Adipose tissue (tissue), 3 donors: ENCODE measurements at places on chromosomes 7 and 10. TPM values are rescaled to one million over a fixed set of nuclear protein-coding genes. Genes with fewer than 3 reads are reported as not detected.

The LIPF gene
- 298 TPM for polyA plus RNA-seq

The FUOM gene
- polyA plus RNA-seq: 45.1 TPM

The SPDYE2B gene
- not detected for polyA plus RNA-seq

The CCAR1 gene
- 34.9 TPM for polyA plus RNA-seq

The TMEM184A gene
- 16.8 TPM for polyA plus RNA-seq

The EGR2 gene
- polyA plus RNA-seq: 2.0 TPM

The PDE6C gene
- polyA plus RNA-seq: not detected

The GRM3 gene
- 0.03 TPM for polyA plus RNA-seq

The TWIST1 gene
- polyA plus RNA-seq: 1.4 TPM

The GIMAP1 gene
- 1.9 TPM for polyA plus RNA-seq

The ZNF425 gene
- 0.56 TPM for polyA plus RNA-seq

The BRAT1 gene
- polyA plus RNA-seq: 17.8 TPM

The CUL1 gene
- polyA plus RNA-seq: 37.3 TPM

The NRF1 gene
- polyA plus RNA-seq: 4.4 TPM

The MSS51 gene
- 0.38 TPM for polyA plus RNA-seq

The CELF2 gene
- 3.5 TPM for polyA plus RNA-seq

The DRGX gene
- polyA plus RNA-seq: not detected

The AKR1D1 gene
- not detected for polyA plus RNA-seq

The MBLAC1 gene
- polyA plus RNA-seq: 2.5 TPM

The HOXA11 gene
- polyA plus RNA-seq: 4.3 TPM

The ERVW-1 gene
- polyA plus RNA-seq: not detected

The DEPP1 gene
- polyA plus RNA-seq: 190 TPM
